ENCODE measurements at places on chromosomes 11 and 22.

- no peak for DNase-seq
These were observed 3.1 kb upstream of the LGALS1 start for GRCh38 chr22:37672206-37672919.

GRCh38 chr22:24871611-24872205 lies 65.7 kb downstream of the SGSM1 start:
- no peak for DNase-seq

- DNase-seq: no peak
These were observed 95.5 kb downstream of the PDHX start for GRCh38 chr11:35011944-35012343.

GRCh38 chr11:75778962-75779361 lies 10.4 kb downstream of the DGAT2 start:
- DNase-seq: no peak

DNA sequence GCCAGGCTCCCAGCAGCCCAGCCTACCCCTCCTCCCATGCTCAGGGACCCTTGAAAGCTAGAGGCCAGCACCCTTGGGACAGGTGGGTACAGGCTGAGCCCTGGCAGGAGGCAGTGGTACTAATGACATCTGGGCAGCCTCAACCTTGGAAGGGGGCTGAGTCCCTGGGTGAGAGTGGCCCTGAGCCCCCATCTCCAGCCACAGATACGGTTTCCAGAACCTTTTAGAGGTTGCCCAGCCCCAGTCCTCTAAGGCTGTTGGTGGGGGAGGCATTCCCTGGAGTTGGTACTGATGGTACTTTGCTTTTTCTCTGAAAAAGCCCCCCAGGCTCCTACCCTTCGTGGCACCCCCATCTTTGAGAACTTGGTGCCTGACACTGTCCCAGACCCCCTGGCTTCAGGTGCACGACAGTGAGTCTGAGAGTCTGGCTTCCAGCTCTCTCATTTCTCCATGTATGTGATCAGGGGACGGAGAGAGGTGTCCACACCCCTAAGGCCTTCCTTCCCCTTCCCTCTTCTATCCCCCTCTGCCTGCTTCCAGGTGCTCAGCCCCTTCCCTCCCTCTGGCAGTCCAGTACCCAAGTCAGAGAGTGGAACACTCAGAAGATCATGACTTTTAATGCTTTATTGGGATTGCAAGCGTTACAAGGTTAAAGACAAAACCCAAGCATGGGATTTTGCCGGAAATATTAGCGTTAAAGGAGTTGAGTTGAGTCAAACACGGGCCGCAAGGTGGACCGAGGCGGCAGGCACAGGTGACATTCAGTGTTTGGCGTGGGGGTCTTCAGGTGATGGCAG lies 10.5 kb downstream of the IGF2 start:
- no peak for DNase-seq

GRCh38 chr11:48063424-48063978 lies 83.1 kb downstream of the PTPRJ start:
- peak; percentile 13 for DNase-seq

GRCh38 chr11:128619007-128619406 lies 31.6 kb upstream of the ETS1 start:
- DNase-seq: no peak

DNA sequence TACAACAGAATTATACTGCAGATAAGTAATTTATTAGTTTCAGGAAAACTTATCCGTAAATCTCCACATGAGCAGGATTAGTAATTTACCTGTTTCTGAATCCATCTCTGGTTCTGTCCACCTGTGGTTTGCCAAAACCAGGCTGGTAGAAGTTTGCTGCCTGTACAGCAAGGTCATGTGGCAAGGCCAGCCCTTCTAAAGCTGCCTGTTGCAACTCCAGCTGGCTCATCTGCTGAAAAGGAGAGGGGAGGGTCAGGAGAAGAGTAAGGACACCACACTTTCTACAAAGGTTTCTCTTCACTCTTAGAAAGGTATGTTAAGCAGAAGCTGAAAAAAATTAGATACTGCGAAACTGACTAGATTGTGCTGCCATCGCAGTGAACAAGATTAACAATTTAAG lies 42.3 kb downstream of the EIF4ENIF1 start:
- no peak for DNase-seq

GRCh38 chr11:45150301-45150700 lies 3.9 kb downstream of the PRDM11 start:
- DNase-seq: no peak

DNA sequence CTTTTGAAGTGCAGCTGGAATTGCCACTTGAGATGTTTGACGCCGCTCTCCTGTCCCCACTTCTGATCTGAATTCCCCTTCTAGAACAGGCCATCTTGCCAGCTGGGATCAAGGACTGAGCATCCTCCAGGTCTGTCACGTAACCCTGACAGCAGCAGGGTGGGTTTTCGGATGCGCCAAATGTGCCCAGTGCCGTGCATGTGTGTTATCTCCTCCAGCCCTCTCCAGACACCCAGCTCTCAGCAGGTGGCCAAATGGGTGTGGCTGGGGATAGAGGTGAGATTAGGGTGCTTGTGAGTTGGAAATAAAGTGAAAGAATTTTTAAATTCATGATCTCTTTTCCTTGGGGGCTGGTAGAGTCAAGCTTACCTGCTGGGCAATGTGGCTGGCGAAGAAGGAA lies 3.3 kb downstream of the OSBP2 start:
- DNase-seq: no peak

DNA sequence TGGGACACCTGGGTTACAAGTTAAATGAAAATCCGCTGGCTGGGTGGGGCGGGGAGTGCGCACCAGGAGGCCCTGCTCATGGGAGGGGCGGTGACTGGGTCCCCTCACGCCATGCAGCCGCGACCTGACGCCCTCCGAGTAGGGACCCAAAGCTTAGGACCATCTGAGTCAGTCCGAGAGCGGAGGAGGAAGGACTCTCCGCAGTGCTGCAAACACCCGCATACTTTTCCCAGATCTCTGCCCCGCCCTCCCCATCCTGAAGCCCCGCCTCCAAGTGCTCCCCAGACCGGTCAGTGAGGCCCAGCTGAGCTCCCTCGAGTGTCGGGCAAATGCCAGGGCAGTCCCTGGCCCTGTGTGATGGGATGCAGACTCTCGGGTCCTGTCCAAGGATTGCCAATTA lies 6.6 kb upstream of the FLI1 start:
- DNase-seq: no peak

DNA sequence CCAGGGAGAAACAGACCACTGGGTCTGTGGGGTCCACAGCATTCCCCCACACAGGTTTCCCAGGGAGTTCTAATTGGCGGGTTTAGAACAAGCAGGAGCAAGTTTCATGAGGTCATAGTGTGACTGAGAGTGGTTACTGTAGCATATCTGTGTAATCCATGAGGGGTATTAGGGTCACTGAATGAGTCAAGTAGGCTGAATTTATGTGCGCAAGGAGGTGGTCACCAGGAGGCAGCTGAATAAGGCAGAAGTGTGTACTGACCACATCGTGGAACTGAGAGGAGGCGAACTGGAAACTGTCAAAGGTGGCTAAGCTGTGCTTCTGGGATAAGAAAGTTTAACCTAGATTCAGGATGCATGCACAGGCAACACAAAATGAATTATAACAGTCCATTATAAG lies 876.0 kb downstream of the METTL15 start:
- DNase-seq: no peak

DNA sequence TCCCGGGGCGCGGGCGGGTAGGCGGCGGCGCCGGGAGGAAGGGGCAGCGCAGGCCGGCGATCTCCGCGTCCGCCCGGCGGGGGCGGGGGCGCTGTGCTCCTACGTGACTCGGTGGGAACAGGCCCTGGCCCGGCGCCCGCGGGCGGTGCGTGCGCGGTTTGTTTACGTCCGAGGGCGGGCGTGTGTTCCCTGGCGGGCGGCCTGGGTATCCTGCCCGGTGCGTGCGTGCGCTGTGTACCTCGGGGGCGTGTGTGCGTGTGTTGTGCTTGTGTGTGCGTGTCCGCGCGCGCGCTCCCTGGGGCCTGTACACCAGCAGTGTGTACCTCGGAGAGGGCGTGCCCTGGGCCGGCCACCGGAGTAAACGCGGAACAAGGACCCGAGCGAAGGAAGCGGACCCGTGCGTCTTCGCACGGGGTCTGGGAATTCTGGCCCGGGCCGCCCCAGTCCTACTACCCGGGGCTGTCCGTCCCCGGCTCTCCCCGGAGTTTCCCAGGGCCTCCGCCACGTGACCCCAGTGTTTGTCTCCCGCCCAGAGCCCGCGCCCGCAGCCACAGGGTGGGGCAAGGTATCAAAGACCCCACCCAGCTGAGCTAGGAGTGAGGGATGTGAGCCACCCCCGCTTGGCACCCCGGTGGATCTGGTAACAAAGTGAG lies 769 bp downstream of the MAFF start:
- DNase-seq: no peak

- DNase-seq: no peak
These were observed 142.4 kb downstream of the KIF18A start for GRCh38 chr11:27965559-27965958.

GRCh38 chr22:47943729-47944700 lies 1181.6 kb downstream of the TBC1D22A start:
- no peak for DNase-seq

DNA sequence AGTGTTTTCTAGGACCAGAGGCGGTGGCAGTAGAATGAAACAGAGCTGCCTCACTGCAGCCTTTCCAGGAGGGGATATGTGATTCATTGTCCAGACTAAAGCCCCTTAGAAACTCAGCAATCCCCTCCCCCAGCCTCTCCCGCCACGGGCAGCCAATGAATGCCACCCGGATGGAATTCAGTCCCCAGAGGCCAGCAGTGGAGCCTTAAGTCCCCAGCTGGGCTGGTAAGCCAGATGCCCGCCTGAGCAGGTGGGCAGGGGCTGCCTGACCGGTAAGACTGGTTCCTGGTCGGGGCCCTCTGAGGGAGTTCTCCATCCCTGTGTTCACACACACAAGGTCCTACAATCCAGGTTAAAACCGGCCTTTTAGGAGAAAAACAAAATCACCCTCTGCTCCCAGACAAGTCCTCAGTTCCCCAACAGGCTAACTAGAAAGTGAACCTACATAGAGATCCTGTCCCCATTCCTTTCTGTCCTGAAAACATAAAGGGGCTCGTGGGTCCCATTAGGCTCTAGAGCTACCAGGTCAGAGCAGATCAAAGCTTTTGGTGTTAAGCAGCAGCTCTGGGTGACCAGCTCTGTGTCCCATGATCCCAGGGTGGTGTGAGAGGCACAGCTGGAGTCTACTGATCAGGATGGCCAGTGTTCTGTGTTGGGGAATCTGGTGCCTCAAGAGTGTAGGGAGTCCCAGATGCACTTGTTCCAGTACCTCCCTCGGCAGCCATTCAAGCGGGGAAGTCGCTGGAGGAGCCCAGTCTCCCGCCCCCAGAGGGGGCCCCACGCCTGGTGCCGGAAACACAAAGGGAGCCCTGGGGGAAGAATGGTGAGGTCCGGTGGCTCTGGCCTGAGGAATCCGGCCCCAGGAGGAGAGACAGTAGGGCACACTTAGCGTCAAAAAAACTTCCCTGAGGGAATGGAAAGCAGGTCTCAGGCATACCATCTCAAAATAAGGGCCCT lies 2.6 kb downstream of the PATZ1 start:
- no peak for DNase-seq

DNA sequence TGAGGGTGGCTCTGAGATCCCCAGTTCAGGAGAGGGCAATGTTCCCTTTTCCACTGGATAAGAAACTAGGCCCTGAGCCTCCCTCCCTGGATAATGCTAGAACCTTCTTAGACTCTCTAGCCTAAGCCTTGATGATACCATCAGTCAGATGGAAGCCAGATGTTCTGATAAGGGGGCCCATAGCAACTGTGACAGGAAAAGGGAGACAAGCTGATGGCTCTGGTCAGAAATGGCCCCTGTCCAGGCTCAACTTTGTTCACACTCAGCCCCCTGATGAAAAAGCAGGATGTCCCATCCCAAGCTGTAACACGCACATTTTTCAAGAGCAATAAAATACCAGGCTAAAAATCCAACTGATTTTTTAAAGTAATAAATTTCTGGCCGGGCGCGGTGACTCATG lies 7.2 kb upstream of the OAF start:
- DNase-seq: no peak

DNA sequence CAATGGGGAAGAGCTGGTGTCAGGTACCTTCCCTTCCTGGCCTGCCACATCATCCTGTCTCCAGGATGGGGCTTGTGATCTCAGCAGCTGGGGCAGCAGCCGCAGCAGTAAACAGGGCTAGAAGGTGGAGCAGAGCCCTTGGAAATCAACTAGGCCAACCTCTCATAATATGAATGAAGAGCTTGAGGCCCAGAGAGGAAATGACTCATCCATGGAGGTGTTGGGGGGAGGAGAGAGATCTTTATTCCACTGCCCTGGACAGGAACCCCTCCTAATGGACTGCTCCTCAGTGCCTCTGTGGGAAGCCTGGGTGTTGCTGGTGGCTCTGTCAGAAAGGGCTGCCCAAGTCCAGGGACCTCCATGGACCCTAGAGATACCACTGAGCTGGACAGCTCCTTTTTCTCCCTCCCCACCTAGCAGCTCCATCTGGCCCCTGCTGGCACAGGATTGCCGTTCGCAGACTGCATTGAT lies 111.8 kb downstream of the OSBP2 start:
- DNase-seq: peak; percentile 66

GRCh38 chr11:118819334-118820024 lies 28.5 kb upstream of the DDX6 start:
- DNase-seq: no peak

DNA sequence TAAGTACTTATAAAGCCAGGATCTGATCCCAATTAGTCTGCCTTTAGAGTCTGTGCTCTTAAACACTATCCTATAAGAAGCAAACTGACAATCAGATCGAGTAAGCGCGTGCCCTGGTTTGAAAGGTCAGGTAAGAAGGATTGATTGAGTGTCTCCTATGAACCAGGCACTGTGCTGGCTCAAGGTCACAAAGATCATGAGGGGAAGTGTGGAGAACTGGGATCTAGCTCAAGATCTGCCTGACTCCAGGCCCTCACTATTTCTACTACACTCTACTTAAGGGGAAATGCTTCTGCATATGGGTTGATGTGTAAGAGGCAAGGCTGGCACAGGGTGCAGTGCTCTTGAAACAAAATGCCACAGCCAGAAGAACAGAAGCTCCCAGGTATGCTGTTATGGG lies 77.0 kb downstream of the ME3 start:
- no peak for DNase-seq

DNA sequence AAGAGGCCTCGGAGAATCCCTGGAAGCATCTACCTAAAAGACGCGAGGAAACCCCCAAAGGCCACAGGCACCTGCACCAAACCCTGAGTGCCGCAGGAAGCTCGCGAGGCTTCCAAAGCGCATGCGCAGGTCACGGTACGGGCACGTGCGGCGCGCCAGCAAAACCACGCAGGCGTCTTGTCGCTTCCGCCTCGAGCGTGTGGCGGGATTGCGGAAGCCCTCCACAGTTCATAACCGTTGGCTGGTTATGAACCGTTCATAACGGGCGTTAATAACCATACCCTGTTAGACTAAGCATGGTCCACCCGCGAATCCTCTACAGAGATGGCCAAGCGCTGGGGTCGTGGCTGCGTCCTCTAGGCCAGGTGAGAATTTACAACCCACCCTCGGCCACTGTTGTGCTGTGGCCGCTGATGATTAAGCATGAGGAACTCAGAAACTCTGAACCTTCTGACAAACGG lies 46.4 kb downstream of the MORC2 start:
- no peak for DNase-seq

GRCh38 chr11:61923166-61924063 lies 6.0 kb upstream of the RAB3IL1 start:
- DNase-seq: no peak
